ENCODE measurements at places on chromosomes 4 and X.

- no peak for DNase-seq
These were observed 48.8 kb downstream of the MCUB start for GRCh38 chr4:109608879-109609278.

GRCh38 chr4:83217721-83218522 is 66.7 kb downstream of the COQ2 start:
- DNase-seq = peak; percentile 86

GRCh38 chr4:184419976-184420375 is 54.4 kb downstream of the IRF2 start:
- DNase-seq = no peak

- DNase-seq = no peak
These were observed 47.0 kb upstream of the SCOC start for GRCh38 chr4:140326395-140326993.

DNA sequence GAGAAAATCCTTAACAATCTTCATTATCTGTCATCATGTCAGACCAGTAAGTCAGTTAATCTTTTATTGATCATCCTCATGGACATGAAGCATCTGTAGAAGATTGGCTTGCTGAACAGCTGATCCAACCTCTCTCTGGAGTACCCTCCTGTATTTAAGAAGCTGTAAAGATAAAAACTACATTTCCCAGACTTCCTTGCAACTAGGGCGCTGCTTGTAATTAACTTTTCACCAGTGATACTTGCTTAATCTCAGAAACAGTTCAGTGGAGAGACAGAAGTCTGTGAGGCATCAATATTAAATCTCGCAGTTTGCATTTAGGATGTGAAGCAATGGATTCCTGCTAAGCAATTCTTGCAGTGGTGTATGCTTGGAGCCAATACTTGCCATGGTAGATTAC is 36.0 kb upstream of the SMARCA5 start:
- no peak for DNase-seq

- DNase-seq = no peak
These were observed 46.6 kb upstream of the DHX15 start for GRCh38 chr4:24630937-24631336.

GRCh38 chr4:39922399-39922798 is 55.3 kb downstream of the PDS5A start:
- no peak for DNase-seq

GRCh38 chr4:151674804-151675391 is 85.9 kb downstream of the GATB start:
- no peak for DNase-seq
